GM12892 (cell line): ENCODE measurements at places on chromosomes 2 and 18.

GRCh38 chr2:25411281-25411680 is 69.6 kb upstream of the DNMT3A start:
- DNase-seq: no peak

DNA sequence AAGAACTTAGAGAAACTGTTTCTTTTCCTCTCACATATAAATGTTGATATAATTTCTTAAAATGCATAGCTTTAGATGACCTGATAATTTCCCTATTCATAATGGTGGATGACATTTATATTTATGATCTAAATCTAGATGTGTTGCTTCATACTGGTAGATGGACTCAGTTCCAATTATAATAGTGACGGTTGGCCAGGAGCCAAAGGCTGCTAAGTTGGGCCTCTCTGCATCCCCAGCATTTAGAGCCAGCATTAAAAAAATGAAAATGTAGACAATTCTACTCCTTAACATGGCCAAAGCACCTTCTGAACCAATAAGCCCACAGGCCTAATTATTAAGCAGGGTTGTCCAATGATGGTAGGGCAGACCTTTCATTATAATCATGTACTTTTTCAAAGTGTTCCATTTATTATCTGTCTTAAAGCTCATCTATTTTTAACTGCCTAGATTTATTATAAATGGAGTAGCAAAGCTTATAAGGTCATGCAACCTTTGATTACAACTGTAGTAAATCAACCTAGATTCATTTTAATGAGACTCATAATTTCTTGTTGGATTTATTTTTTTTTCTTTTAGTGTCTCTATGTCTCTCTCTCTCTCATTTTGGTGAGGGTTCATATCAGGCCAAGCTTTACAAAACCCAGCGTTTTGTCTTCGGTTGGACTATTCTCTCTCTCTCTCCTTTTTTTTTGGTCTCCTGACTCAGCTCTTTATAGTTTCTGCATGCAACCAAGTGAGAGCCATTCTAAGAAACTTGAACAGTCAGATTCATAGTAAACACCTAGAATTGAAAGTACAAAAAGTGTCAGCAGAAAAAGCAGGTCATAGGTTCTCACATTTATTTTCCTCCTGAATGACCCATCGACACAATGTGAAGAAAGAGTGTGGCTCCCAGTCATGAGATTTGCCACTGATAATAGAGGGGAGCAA is 2016.1 kb upstream of the PIK3C3 start:
- no peak for DNase-seq

- no peak for DNase-seq
Measured at GRCh38 chr2:74205596-74205995, 7.2 kb downstream of the MTHFD2 start.

DNA sequence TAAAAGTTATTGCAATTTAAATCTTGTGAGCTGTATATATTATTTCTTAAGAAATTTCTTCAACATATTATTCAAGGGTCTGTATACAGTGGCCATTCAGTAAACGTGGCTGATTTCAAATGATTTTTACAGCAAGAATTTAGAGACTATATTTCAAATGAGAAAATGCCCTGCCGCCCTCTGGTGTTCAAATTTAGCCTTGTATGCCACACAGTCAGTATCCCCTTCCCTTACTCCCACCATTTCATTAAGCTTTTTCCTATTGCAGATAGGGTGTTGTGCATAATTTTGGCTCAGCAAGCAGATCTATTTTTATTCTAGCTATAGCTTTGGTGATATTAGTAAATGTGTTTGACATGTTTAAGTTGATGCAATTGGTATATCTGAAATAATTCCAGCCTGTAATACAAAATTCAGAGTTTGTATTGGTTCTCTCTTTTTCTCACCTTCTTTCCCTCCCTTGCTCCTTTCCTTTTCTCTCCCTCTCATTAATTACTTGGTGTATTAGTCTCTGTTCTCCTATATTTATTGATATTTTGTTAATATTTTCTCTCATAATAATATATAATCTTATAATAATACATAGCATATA is 22.8 kb upstream of the SCN7A start:
- DNase-seq: no peak

- DNase-seq: no peak
Measured at GRCh38 chr2:172884336-172884735, 148.7 kb downstream of the RAPGEF4 start.

GRCh38 chr2:63590626-63591408 is 2.1 kb downstream of the MDH1 start:
- DNase-seq: no peak

DNA sequence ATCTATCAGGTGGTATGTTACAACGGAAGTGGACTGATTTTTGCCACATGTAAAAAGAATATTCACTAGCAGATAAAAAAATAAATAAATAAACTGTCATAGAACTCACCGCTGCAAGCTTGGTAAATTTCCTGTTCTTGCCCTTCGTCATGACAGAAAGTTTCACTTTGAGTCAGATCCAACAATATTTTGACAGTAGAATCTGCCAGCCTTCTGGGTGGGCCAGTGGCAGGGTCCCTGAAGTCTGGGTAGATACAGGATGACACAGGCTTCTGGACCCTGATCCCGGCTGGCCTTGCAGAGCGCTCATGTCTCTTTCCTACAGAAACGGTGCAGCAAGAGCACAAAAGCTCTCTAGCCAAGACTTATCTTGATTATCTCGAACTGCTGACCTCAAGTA is 97.8 kb upstream of the PMAIP1 start:
- no peak for DNase-seq

DNA sequence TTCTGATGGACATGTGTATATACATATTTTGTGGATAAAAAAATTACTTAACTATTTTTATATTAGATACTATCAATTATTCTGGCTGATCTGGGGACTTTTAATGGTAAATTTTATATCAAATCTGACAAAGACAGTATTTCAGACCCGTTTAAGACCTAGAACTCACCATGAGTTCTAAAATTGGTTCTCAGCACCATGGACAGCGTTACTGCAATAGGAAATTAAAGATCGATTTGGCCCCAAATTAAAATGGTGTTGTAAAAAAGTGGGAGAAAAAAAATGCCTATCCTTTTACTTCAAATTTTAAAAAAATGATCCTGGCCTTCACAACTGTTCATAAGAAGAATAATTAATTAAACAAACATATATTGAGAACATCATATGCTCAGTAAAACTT is 919 bp upstream of the SCN2A start:
- no peak for DNase-seq

- DNase-seq: no peak
Measured at GRCh38 chr18:24369426-24369825, 28.2 kb downstream of the OSBPL1A start.

DNA sequence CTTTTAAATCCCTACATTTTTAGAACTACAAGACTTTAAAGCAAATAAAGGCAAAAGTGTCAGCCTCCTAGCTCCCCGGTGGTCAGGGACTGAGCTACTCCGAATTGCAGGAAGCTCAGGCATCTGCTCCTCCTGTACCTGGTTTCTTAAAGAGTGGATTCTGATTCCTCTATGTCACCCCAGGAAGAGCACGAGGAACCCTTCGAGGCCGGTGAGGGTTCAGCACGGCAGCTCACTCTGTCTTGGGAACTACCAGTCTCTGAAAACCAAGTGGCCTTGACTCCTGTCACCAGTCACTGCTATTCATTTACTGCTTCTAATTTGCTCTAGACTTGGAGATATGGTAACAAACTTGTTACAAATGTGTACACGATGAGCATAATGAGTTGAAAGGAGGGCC is 2.3 kb downstream of the PER2 start:
- no peak for DNase-seq

DNA sequence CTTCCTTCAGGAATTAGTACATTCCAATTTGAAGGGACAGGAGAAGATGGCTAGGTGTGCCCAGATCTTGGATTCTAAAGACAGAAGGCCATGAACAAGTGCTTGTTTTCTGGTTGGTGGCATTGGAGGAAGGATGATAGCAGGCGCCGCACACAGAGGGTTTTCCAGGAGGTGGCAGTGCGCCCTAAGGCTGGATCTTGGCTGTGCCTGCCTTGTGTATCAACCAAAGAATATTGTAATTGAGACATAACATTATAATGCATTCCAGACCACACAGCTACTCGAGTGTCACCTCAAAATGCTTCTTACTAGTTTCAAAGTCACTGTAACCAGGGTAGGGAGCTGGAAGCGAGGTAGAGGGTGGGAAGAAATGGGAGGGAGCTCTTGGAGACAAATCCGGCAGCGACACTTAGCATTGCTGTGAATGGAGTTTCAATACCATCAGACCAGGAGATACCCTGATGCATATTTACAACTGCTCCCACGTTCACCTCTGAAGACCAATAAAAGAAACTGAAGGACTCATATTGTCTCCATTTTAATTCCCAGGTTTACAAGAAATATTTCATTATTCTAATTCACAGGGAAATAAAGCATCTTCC is 42.5 kb downstream of the CPO start:
- no peak for DNase-seq

DNA sequence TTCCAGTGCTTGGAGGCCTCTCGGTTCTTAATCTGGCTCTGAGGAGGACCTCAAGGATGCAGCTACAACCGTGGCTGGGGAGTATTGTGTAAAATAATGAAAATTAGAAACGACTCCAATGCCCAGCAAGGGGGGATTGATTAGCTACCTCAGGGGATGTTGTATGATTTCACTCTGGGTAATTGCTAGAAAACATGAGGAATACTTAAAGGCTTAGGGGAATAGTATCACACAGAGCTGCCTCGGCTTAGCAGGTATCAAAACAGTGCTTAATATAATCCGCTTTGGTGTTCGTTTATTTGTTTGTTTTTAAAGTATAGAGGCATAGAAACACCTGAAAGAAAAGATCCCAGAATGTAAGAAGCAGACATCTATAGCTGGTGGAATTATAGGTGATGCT is 102.5 kb downstream of the INHBB start:
- DNase-seq: no peak

DNA sequence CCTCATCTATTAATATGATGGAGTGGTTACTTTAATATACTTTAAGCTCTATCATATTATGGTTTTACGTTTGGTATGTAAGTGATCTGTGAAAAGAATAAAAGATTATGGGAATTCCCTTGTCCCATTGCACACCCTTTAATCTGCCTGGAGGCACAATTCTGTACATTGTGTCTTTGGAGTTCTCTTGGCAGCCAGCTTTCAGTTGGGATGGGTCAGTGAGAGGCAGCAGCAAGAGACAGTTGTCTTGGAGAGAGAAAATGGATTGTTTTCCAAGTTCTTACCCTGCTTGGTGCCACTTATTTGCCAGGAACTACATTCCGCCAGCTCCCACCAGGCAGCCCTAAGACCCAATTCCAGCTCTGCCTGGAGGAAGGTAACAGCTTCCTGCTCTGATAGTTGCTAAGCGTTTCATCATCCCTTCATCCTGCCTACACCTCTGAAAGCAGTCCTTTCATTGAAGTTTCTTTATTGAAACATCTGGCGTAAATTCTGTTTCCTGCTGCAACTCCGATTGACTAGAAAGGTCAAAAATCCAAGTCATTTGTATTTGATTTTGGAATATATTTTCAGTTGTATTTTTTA is 365.2 kb downstream of the AKAIN1 start:
- no peak for DNase-seq

GRCh38 chr2:21118302-21118920 is 5.4 kb upstream of the TDRD15 start:
- no peak for DNase-seq

- DNase-seq: no peak
Measured at GRCh38 chr2:122011493-122012270, 256.2 kb downstream of the TSN start.

GRCh38 chr2:232457121-232458011 is 1.4 kb downstream of the ALPI start:
- DNase-seq: no peak

DNA sequence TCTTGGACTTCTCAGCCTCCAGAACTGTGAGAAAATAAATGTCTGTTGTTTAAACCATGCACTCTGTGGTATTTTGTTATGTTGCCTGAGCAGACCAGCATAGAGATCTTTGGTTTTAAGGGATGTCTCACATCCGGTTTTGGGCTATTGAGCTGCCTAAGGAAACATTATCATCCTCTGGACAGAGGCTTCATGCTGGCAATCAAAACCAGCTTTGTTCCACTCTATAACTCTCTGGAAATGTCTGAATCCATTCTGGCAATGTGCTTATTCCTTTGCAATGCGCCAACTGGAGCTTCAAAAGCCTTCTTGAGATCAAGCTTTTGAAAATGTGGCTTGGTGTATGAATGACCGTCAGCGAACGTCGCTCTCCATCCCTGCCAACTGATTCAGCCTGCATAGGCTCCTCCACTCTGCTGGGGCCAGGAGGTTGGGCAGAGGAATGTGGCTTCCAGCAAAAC is 183.6 kb upstream of the MGAT5 start:
- no peak for DNase-seq

DNA sequence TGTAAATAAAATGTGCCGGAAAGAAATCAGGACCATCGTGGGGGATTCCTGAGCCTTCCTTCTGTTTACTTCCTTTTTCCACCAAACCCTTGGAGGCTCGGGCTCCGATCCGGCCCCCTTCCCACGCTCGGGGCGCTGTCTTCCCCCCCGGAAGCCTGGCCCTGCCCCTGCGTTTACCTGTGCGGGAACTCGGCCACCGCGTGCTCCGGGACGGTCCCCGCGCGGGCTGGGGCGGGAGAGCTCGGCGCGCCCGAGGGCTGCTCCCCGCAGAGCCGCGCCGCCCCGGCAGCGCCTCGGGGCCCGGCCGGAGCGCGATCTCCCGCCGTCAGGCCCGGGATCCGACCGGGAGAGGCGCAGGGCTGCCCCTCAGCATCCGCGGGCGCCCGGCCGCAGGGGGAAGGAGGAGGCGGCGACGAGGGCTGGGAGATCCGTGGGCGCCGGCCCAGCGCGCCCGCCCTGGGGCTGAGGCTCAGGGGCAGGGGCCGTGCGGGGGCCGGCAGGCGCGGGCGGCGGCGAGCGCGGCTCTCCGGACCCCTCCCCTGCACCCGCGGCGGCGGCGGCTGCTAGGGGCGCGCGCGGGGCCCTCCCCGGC is 435 bp downstream of the ADCY3 start:
- peak; percentile 55 for DNase-seq

DNA sequence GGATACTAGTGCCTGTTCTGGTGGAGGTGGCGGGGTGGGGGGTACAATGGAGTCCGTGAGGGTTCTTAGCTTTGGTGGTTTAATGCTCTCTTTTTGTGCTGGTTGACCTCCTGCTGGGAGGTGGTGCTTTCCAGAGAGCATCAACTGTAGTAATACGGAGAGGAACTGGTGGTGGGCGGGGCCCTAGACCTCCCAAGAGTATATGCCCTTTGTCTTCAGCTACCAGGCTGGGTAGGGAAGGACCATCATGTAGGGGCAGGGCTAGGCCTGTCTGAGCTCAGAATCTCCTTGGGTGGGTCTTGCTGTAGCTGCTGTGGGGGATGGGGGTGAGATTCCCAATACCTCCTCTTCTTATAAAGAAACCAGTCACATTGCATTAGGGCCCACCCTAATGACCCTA is 27.1 kb downstream of the CAMKMT start:
- no peak for DNase-seq

GRCh38 chr2:190405070-190405469 is 3.1 kb upstream of the MFSD6 start:
- DNase-seq: no peak

DNA sequence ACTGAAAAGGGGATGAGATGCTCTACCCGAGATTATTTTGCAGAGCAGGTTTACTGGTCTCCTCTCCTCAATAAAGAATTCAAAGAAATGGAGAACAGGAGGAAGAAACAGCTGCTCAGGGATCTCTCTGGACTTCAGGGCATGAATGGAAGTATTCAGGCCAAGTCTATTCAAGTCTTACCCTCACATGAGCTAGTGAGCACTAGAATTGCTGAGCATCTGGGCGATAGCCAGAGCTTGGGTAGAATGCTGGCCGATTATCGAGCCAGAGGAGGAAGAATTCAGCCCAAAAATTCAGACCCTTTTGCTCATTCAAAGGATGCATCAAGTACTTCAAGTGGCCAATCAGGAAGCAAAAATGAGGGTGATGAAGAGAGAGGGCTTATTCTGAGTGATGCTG is 60.0 kb downstream of the PIKFYVE start:
- DNase-seq: no peak

GRCh38 chr2:217785544-217786045 is 217.2 kb downstream of the TNS1 start:
- DNase-seq: peak; percentile 67
